ENCODE measurements at places on chromosomes 5 and 9.
A peak's percentile ranks its signal among the peaks of the same experiment; 100 is the strongest.

DNA sequence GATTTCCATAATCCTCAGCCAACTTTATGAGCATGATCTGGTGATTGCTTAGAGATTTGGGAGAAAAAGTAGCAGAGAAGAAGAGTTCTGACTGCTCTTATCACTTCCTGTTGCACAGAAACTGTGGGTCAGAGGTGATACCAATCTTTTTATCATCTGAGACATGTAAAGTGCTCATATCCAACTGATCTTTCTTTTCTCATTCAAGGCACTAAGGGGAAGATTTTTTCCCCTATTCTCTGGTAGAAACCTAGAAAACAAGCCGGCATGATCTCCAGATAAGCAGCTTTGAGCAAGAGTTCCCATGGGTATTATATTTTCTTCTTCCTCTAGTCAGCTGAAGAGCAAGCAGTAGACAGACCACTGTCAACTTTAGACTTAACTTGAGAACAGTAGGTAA is 29.0 kb upstream of the GPR150 start:
- H3K27ac ChIP-seq: no peak overlapping the region
- no peaks in the 10 kb centered on the region for H3K36me3 ChIP-seq
- no peak overlapping the region for H3K4me3 ChIP-seq
- no peak for DNase-seq

DNA sequence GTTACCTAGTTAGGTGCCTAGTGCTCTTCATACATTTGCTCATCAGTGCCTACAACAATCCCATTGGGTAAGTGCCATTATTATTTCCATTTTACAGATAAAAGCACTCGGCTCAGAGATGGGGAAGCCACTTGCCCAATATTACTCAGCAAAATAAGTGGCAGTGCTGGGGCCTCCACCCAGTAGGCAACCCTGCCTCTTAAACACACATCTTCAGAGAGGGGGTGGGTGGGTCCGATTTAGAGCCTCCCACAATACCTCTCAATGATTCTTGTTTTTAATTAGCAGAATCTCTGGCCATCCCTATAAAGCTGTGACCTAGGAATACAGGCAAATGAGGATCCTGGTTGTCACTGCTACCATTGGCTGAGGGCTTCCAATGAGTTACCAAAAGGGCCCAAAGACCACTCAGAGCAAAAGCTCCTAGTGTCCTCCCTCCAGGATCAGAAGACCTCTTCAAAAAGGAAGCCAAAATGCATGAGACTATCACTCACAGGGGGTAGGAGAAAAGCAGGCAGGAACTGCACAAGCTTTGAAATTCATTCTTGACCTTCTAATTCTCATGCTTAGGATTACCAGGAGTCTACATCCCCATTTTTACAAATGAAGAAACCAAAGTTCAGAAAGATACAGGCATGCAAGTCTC is 36.1 kb upstream of the UBE2D2 start:
- H3K27me3 ChIP-seq: no peaks in the 10 kb centered on the region
- H3K27ac ChIP-seq: no peak overlapping the region
- no peak overlapping the region for H3K4me3 ChIP-seq
- no peaks in the 10 kb centered on the region for H3K36me3 ChIP-seq
- DNase-seq: no peak

- no peaks in the 10 kb centered on the region for H3K27me3 ChIP-seq
- H3K27ac ChIP-seq: no peak overlapping the region
- H3K36me3 ChIP-seq: no peaks in the 10 kb centered on the region
- no peak overlapping the region for H3K4me3 ChIP-seq
- no peak for DNase-seq
Measured at GRCh38 chr9:78038620-78039300, 7.1 kb upstream of the GNAQ start.

DNA sequence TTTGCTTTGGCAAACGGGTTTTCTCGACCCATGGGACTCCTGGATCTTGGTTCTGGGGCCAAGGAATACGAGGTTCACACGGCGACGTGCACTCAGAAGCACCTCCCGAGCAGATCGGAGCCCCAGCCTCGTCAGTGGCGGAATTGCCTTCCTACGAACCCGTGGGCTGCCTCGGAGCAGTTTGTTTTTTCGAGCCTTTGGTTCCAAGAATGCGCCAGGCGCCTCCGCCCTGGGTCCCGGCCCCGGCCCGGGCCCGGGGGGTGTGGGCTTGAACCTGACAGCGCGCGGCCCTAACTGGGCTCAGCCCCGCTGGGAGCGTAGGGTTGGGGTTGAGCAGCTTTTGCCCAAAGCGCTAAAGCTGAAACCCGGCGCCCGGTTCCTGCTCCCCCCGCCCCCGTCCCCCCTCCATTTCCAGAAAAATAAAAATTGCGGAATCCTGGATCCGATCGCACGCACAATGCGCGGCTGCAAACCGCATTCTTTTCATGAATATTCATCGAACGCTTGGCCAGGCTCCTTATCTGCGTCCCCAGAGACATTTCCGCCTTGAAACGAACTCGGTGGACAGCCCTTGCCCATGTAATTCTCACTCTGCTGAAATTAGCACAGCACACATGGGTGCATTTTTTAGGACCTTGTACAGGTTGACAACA is 1.0 kb downstream of the BASP1 start:
- DNase-seq: no peak
- H3K27me3 ChIP-seq: no peaks in the 10 kb centered on the region
- H3K27ac ChIP-seq: peak overlapping the region; percentile 68
